ENCODE measurements at places on chromosomes 7 and 10.
A peak's percentile ranks its signal among the peaks of the same experiment; 100 is the strongest.

GRCh38 chr10:71964743-71965515 lies 734 bp downstream of the CHST3 start:
- peak; percentile 56 for DNase-seq

DNA sequence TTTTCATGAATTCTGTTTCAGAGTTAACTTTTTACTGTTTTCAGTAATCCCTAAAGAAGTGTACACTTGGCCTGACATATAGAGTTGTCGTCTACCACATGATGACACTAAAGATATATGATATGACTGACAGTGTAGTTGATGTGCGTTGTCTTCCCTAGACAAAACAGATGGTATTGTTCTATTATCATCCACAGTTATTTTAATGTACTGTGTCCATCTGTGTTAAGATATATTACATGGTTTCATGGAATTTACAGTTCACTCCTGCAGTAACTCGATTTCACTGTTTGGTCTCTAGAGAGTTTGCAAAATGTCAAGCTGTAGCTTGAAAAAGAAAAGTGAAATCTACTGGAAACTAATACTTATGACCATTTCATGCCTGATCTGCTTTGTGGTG lies 18.1 kb downstream of the FOXP2 start:
- DNase-seq, result no peak

DNA sequence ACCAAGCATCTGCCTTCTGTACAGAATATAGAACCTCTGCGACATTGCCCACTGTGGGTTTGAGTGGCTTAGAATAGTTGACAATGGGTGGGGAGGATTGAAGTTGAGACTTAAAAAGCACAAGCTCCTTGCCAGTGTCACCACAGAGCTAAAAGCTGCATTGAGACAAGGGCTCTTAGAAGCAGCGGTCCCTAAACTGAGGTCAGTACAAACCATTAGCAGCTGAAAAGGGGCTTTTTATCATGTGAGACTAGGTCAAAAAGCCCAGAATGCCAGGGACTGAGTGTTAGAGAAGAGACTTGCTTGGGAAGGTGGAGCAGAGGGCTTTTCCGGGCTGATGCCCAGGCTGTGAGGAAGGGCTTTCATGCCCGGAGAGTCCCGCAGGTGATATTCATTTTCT lies 91.3 kb downstream of the POU6F2 start:
- DNase-seq, result no peak

GRCh38 chr10:126838316-126838715 lies 66.9 kb upstream of the DOCK1 start:
- no peak for DNase-seq

DNA sequence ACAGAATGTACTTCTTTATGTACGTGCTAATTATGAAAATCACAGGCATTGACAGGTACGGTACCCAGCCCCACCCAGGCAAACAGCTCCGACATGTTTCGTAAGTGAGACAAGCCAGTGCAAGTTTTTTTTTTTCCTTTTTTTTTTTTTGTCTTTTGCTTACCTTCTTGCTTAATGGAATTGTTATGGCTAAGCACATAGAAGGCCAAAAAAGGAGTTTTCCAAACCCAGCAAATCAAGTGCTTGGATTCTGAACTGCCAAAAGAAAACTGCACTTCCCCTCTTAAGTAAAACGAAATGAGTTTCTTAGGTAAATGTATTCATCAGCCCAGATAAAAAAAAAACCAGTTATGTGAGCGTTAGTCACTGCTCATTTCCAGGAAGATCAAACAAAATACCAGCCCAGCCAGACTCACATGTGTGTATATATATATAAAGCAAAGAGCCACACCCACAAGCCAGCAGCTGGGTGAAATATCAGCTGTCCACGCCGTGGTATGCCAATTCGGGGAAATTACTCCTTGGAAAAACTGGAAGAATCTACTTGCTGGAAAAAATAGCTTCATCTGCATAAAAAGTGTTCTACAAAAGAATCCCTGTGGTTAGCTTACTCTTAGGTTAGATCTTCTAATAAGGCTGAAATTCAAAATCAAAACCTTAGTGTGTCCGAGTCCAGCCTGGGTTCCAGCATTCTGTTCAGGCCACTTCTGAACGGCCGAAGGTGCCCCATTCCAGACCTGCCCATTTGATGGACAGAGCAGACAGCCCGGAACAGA lies 8.0 kb downstream of the KLF6 start:
- DNase-seq, result no peak

DNA sequence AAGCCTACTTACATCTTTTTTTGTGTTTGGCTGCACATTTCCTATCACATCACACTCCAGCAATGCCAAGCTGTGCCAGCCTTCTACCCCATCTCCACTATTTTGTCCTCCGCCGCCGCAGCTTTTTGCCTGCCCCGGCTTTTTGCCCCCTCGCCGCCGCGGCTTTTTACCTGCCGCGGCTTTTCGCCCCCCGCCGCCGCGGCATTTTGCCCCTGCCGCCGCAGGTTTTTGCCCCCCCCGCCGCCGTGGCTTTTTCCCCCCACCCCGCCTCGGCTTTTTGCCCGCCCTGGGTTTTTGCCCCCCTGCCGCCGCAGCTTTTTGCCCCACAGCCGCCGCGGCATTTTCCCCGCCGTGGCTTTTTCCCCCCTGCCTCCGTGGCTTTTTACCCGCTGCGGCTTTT lies 506.0 kb downstream of the ZNF37A start:
- no peak for DNase-seq

DNA sequence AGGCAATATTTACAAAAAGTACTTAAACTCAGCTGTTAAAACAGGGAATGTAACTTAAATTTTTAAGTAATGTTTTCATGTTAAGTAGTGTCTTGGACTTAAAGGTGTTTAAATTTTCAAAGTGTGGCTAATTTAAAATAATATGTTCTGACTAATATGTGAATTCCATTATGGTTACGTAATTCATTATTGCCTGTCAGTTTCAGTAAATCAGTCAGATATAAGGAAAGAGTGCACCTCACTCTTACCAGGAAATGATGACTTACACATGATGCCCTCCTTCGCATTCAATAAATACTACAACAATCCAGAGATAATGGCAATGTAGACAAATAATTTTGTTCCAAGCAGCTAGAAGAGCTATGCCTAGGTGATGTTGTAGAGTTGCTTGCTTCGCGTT lies 69.0 kb upstream of the WNT16 start:
- no peak for DNase-seq

- no peak for DNase-seq
These were observed 4.4 kb upstream of the LZTS2 start for GRCh38 chr10:100995181-100995580.

- DNase-seq, result no peak
These were observed 94.9 kb downstream of the GLI3 start for GRCh38 chr7:42142089-42142488.

- no peak for DNase-seq
These were observed 70.5 kb downstream of the COPG2 start for GRCh38 chr7:130598056-130598455.

- DNase-seq, result no peak
These were observed 7.4 kb upstream of the RNF148 start for GRCh38 chr7:122709930-122710646.

GRCh38 chr7:143131781-143132180 lies at the start of gene PIP:
PIP (plus strand) TSS chr7:143132077; CDS start chr7:143132117, 40 bp downstream.
- no peak for DNase-seq

- DNase-seq, result no peak
These were observed 187.0 kb upstream of the C7orf33 start for GRCh38 chr7:148403466-148403993.

DNA sequence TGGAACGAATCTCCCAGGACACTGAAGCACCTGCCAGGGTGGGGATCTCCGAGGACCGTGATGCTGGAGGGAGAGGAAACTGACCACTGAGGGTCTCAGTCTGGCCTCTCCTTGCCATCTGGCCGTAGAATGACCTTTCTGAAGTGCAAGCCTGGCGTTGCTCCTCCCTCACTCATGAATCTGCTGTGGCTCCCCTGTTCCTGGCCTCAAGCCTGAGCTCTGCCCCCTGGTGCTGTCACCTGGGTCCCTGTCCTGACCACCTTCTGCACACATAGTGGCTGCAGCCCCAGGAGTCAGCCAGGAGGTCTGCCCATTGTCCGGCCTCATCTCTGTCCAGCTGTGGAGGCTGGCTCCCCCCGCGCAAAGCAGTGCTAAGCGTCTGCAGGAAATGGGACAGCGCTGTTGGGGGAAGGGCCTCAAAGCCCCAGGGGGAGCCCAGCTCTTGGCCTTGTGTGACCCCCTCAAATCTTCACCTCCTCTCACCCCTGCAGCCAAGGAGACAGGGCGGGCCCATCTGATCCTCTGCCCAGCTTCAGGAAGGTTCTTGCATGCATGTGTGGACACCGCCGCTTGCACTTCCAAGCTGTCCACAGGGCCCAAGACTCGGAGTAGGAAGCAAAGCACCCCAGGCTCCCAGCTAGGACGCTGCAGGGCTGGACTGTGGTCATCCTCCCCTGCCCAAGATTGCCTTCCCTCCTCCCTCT lies 65.7 kb downstream of the MYL10 start:
- no peak for DNase-seq

DNA sequence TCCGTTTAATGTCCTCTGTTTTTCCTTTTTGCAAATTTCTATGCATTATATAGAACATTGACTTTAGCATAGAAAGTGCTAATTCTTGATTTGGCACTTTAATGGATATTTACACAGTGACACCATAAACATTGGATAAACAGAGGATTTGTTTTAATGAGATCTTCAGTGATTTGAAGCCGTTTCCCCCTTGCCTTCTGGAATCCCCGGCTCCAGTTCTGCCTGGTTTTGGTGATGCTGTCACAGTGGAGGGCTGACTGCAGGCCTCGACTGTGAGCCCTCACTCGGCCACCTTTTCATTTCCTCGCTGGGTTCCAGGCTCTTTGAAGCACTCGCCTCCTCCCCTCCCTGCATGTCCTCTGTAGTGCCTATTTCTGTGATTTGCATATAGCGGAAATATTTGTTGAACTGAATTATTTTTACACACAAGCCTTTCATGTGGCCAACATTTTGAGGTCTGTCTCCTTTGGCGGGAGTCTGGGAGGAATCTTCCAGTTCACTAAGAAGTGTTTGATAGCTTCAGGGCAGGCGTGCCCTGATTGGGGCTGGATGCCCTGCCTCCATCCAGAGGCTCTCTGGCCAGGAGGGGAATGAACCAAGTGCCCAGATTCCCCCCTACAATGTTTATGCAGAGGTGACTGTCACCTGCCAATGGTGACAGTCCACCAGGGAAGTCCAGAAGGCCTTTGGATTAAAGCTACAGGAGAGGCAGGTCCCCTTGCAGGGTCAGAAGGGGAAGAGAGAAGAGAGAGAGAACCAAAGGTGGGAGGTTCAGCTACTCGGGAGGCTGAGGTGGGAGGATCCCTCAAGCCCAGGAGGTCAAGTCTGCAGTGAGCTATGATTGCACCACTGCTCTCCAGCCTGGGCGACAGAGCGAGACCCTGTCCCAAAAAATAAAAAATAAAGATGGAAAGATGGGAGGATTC lies 67.5 kb downstream of the CUX1 start:
- DNase-seq, result no peak

GRCh38 chr7:24701261-24702235 lies 55.7 kb downstream of the GSDME start:
- no peak for DNase-seq

DNA sequence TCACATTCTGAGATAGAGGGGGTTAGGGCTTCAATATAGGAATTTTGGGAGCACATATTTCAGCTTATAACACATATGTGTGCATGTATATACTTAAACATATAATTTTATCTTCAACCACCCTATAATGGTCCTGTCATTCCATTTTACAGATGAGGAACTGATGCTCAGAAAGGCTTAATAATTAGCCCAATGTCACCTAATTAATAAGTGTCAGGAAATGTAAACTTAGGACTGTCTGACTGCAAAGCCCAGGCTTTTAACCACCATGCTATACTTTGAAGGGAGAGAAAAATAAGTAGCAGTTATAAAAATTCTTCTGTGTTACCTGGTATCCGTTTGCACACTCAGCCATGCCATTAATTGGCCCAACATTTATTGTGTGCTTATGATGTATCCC lies 172.6 kb downstream of the SKIDA1 start:
- no peak for DNase-seq

DNA sequence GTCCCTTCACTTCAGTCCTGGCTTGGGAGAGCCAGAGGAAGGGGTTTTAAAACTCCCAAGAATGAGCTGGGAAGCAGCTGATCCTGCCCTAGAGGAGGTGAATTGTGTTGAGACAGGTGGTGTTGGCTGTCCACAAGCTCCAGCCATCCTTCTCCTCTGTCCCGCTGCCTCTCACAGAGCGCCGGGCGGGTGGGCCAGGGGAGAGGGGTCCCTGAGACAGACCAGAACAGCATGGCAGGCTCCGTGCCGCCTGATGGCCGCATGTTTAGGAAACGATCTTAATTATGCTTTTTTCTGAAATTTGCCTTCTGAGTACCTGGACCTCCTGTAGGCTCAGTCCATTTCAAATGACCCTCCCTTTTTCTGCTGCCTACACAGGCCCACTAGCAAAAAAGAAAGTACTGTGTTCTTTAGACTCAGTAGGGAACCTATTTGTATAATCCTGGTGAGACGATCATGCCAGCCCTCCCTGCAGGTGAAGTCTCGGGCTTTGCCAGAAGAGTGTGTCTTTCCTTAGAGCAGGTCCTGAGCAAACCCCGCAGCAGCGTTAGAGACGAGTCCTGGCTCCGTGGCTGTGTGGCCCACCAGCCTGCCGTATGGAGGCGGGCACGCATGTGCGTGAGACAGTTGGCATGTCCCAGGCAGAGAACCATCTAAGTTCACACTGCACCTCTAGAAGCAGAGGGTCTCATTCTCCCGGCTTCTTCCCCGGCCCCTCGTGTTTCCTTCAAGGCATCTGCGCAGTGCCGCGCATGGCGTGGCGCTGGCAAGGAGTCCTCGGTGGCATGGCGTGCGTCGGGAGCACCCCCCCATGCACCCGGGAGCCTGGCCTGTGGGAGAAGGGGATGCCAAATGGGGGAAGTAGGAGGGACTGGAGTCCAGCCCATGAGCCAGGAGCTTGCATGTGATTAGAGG lies 26.3 kb upstream of the PWWP2B start:
- DNase-seq, result no peak

- no peak for DNase-seq
These were observed 342.5 kb downstream of the PTPRN2 start for GRCh38 chr7:158244873-158245723.

DNA sequence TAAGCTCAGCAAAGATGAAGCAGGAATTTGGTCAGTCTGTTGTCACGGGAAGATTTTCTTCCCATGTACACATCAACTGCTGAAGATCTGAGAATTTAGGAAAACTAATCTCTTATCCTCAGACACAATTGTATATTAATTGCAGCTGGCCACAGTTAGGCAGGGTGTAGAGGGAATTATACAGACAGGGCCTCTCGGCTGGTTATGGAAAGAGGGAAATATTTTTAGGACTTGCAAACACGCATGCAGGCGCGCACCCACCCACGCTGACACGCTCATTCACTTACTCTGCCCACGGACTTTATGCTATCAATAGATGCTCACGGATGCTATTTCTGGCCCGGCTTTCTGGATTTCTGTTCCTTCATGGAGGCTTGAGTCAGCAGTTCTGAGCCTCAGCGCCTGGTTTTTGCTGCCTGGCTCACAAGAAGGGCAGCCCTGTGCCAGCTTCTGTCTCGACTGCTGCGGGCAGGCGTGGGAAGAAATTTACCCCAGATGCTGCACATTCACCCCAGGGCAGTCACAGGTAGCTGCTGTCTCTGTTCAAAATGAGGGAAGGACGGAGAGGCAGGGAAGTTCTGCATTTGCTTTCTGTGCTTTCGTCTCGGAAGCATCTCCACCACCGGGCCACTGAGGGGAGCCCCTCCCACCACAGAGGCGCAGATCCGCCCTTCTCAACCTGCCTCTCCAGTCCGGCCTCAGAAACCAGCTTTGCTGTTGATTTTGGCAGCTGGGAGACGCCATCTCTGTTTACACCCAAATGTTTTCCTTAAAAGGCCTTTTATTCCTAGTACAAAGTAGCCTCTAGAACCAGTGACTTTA lies 116.3 kb upstream of the BTBD16 start:
- peak; percentile 71 for DNase-seq

- no peak for DNase-seq
These were observed 2.1 kb downstream of the CADPS2 start for GRCh38 chr7:122884186-122884585.

Data from head of caudate nucleus (tissue), 42 donors.